ENCODE measurements at places on chromosomes 7 and 10.
A peak's percentile ranks its signal among the peaks of the same experiment; 100 is the strongest.

DNA sequence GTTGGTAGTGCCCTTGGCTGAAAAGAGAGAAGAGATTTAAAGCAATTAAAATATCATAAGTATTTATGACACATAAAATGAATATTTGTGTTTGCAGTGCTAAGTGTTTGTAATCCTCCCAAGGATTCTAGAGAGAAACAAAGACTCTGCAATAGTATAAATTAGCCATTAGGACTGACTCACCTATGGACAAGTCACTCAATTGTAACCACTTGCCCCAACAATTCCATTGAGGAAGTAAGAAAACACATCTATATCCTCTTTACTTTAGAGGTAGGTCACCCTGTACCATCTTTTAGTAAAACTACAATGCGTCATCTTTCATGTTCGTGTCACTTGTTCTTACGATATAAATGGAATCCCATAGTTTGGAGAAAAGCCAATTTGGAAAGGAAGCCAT lies 85.7 kb upstream of the INHBA start:
- no peak for DNase-seq

DNA sequence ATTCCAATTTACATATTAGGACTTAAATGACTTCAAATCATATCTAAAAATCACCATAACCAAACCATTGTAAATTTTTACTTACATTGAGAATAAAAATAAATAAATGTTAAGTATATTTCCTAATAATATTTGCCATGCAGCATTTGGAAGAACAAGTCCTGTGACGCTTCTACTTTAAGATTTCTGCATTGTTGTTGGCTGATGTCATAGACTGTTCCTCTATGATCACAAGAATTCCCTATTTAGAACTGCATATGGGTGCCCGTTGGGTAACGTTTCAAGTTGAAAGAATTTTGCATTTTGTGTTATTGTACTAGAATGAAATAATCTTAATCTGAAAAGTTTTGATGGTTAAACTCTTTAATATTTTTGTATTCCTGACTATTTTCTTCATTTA lies 5.1 kb upstream of the ITGB1 start:
- no peak for DNase-seq

GRCh38 chr7:116431787-116432526 lies 67.6 kb upstream of the CAV2 start:
- DNase-seq, result no peak

- no peak for DNase-seq
Measured at GRCh38 chr7:47218378-47219176, 363.3 kb downstream of the TNS3 start.

- DNase-seq, result no peak
Measured at GRCh38 chr10:118545381-118545780, 50.1 kb downstream of the PRLHR start.

- no peak for DNase-seq
Measured at GRCh38 chr10:61001731-61002122, 57.7 kb upstream of the RHOBTB1 start.

DNA sequence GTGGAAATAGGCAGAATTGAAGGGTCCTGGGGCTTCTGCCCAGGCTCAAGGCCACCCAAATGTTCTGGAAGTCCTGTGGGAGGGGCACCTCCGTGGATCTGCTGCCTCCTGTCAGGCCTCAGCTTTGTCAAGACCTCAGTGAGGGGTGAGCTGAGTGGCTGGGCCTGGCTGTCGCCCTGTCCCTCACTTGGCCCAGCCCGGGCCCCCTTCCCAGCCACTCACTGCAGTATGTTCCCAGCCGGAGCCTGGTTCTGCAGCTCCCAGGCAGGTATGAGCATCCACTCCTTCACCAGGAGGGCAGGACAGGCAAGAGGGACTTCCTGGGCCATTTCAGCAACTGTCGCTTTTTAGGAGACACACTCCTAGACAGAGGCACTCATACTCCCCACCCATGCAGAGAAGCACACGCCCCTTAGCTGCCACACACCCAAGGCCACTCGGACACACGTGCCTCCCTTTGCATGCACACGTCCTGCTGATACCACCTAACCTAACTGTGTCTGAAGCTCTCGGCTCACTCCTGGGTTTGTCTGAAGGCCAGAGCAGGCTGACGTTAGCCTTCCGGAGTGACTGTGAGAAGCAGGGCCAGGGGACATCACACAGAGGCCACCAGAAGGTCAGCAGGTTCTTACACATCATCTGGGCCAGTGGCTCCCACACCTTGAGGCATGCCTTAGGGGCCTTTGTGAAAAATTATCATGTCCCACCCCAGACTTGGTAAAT lies 72.2 kb upstream of the COL13A1 start:
- peak; percentile 40 for DNase-seq

GRCh38 chr7:135687466-135687865 lies 25.2 kb downstream of the STMP1 start:
- DNase-seq, result no peak

DNA sequence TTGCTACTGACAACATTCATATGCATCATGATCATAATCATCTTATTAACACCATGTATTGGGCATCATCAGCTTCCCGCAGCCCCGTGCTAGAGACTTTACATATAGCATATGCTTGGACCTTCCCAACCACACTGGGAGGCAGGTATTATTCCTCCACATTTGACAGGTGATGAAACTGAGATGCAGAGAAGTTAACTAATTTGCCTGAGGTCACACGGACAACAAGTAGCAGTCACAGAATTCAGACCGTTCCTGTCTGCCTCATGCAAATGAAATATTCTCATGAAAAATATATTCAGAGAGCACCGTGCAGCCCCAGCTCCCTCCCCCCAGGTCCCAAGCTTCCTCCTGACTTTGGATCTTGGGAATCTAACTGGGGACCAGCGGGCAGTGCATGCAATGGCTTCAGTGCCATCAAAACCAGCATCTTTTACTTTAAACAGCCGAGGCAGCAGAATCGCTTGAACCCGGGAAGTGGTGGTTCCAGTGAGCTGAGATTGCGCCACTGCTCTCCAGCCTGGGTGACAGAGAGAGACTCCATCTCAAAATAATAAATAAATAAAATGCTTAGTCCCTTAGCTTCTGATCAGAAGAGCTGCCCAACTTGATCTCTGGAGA lies 112.2 kb upstream of the GPR26 start:
- DNase-seq, result peak; percentile 50

GRCh38 chr7:116771640-116772039 lies 90.7 kb upstream of the CAPZA2 start:
- DNase-seq, result no peak

- DNase-seq, result no peak
Measured at GRCh38 chr7:106870983-106871410, 5.9 kb downstream of the PIK3CG start.

DNA sequence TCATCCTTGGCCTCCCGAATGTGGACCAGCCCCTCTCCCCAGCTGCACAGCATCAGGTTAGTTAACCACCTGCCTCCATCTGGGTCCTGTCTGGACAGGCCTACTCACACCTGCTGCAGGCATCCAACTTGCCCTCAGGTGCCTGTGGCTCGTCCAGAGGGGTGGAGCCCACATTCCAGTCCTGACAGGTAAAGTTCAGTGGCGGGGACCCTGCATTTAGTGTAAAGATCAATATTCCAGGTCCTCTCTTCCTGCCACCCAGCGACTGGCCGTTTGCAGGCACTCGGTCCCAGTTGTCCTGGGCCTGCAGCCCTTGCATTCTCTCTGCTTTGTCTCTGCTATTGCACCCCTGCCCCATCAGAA lies 15.0 kb downstream of the HTRA1 start:
- DNase-seq, result peak; percentile 54

DNA sequence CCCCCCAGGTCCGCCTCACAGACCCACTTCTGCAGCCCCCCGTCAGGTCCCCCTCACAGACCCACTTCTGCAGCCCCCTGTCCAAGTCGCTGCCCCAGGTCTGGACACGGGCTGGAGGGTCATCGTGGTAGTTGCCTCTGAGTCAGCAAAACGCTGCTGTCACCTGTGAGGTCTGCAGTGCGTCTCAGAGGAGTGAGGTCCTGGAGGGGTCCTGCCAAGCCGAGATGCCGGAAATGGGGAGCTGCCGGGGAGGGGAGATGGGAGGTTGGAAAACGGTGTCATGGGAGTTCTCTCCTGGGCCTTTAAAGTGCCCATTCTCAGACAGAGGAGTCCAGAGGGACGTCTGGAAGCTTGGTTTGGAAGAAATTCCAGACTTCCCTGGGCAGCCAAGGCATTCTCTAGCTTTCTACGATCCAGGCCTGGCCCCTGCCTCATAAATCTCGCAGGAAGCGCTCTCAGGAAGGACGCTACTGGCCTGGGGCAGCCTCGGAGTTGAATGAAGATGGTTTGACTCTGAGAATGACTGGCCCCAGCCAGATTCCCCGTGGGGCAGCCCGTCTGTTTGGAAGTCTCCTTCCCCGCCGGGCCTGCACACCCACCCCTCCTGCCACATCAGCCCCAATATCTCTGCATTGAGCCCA lies 38.7 kb downstream of the CALML3 start:
- peak; percentile 80 for DNase-seq

DNA sequence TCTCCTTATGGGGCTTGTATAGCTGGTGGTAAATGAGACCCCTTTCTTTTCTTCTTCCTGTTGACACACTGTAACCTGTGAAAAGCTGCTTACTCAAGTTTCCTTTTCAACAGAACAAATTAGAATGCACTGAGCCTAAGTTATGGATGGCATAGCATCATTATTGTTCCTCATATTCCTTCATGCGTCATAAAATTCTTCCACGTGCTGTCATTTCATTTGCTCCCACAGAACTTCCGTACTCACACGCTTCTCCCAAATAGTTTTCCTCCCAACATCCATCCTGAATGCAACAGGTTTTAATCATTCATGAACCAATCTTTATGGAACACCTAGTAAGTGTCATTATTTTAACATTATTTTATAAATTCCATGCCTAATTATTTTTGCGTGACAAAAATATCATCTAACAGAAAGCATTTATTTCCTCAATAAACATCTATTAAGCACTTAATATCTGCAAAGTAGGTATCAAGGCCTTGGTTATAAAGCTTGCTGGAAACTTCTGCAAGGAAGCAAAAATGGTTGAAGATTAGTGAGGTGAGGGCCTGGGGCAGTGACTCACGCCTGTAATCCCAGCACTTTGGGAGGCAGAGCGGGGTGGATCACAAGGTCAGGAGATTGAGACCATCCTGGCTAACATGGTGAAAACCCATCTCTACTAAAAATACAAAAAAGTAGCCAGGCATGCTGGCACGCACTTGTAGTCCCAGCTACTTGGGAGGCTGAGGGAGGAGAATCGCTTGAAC lies 18.9 kb upstream of the SEPTIN7 start:
- no peak for DNase-seq

DNA sequence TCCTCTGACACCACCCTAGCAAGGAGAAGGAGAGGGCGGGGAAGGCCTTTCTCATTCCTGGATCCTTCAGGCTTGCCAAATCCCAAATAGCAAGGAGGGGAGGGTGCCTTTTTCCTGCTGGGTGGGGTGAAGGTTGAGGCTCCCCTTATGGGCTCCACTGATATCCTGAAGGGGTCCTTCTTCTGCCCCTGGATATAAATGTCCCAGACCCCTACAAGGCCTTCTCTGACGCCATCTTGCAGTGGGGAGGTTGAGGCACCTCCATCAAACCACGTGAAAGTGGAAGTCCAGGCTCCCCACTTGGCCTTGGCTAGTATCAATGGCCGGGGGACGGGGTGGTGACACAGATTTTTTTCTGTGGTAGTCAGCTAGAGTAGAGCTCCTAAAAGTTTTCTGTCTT lies 371.3 kb downstream of the GLRX3 start:
- DNase-seq, result no peak

DNA sequence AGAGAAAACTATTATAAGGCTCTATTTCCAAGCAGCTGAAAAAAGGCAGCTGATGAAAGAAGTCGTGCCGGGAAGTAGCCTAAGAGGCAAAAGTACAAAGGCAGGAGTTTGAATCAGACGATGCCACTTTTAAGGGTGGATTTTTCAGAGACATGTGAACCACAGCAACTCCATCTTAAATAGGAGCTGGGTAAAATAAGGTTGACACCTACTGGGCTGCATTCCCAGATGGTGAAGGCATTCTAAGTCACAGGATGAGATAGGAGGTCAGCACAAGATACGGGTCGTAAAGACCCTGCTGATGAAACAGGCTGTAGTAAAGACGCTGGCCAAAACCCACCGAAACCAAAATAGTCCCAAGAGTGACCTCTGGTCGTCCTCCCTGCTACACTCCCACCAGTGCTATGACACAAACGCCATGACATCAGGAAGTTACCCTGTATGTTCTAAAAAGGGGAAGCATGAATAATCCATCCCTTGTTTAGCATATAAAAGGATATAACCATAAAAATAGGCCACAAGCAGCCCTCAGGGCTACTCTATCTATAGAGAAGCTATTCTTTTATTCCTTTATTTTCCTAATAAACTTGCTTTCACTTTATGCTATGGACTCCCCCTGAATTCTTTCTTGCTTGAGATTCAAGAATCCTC lies 45.5 kb upstream of the PRSS1 start:
- no peak for DNase-seq

All from suprapubic skin (tissue), 4 donors.